Fibroblast of the aortic adventitia (primary cell): ENCODE measurements at places on chromosomes 16 and 17. TPM values are rescaled to one million over a fixed set of nuclear protein-coding genes. Genes with fewer than 3 reads are reported as not detected.

Gene MLYCD
- 3.3 and 5.6 TPM in 2 replicates for total RNA-seq

Gene IGF2BP1
- total RNA-seq = 0.49 and 5.0 TPM in 2 replicates

Gene CA4
- total RNA-seq = not detected in 2 replicates

Gene ABCC11
- 0.09 and 2.0 TPM in 2 replicates for total RNA-seq

Gene CCL8
- not detected in 2 replicates for total RNA-seq

Gene MYH8
- total RNA-seq = not detected in 2 replicates

Gene TNFSF12
- 10.1 and 14.5 TPM in 2 replicates for total RNA-seq

Gene SDK2
- total RNA-seq = not detected in 2 replicates

Gene PRKAR1A
- total RNA-seq = 267 and 308 TPM in 2 replicates
